ENCODE measurements at places on chromosomes 2 and 18.

- DNase-seq = no peak
These were observed 319.9 kb downstream of the EN1 start for GRCh38 chr2:118527571-118527970.

GRCh38 chr18:21484851-21485636 lies 115.5 kb downstream of the ESCO1 start:
- no peak for DNase-seq

GRCh38 chr18:8402237-8402636 lies 207.0 kb upstream of the RAB12 start:
- DNase-seq = no peak

- DNase-seq = no peak
These were observed 5.2 kb downstream of the MRPL35 start for GRCh38 chr2:86204458-86204857.

GRCh38 chr2:95031076-95031725 lies 5.7 kb downstream of the MAL start:
- DNase-seq = no peak

- DNase-seq = peak; percentile 32
These were observed 32.8 kb upstream of the ACKR3 start for GRCh38 chr2:236536727-236537398.

DNA sequence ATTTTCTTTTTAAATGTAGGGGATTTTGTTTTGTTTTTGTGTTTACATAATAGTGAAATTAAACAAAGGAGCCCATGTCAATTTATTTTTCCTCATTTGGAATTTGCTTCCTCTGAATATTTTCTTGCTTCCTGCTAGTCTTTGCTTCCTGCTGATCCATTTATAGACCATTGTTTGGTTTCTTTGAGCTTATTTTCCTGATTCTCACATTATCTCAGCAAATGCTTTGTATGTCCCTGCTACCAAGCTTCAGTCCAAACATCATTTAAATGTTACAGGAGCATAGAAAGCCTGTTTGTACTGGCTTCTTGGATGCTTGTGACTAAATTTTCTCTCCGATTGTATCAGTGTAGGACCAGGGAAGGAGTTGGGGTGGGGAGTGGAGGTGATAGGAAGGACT lies 127.3 kb upstream of the IL1R2 start:
- no peak for DNase-seq

GRCh38 chr2:149152469-149152953 lies 114.0 kb downstream of the LYPD6B start:
- no peak for DNase-seq

GRCh38 chr2:231743376-231744116 lies 35.2 kb downstream of the PTMA start:
- DNase-seq = no peak

DNA sequence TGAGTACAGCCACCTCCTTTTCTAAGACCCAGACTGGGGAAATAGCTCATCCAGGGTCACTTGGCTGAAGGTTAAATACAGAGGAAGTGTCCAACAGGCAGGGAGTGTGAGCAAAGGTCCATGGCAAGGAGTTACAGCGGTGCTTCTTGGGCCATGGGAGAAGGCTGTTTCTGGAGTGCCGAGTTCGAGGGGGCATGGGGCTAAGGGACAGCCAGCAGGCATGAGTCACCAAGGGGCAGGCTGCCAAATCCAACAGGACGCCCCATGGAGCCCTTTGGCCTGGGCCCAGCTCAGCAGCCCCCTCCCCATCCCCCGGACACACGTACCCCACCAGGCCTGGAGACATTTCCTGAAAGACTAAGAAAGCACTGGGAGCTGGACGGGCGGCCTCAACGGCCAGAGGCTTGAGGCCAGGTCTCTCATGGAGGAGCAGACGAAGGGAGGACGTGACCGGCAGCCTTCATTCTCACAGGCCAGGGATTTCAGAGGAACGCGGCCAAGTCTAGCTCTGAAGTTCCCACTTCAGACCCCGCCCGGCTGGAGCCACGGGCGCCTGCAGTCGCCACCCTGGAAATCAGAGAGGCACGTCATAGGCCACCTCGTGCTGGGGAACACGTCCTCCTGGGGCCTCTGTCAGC lies 160.4 kb downstream of the SMAD7 start:
- DNase-seq = no peak

DNA sequence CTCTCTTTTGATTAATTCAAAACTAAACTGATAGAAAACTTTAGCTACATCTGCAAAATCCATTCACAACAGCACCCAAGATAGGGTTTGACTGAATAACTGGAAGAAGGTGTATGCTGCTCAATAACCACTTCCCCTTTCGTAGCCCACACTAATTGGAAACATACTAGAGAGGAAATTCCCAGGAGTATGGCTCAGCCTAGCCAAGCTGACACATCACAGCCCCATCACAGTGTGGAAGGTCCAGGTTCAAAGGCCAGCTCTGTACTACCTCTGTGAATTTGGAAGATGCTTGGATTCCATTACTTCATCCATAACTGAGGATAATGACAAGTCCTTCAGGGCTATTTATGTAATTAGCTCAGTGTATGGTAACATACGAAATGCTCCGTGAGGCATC lies 185.4 kb downstream of the FBXO15 start:
- DNase-seq = no peak

DNA sequence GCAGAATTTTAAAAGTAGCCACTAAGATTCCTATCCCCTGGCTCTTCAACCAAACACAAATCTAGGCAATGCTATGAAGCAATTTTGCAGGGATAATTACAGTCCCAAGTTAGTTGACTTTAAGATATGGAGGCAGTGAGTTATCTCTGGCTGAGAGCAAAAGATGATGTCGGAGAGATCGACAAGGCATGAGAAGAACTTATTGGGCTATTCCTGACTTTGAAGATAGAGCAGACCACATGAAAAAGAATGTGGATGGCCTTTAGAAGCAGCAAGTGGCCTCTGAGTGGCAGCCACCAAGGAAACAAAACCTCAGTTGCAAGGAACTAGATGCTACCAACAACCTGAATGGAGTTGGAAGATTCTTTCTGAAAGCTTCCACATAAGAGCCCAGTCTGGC lies 58.2 kb upstream of the PPM1B start:
- no peak for DNase-seq

GRCh38 chr2:58378152-58378551 lies 137.0 kb upstream of the FANCL start:
- DNase-seq = no peak

- DNase-seq = no peak
These were observed 71.3 kb upstream of the SPRED2 start for GRCh38 chr2:65503746-65504145.

DNA sequence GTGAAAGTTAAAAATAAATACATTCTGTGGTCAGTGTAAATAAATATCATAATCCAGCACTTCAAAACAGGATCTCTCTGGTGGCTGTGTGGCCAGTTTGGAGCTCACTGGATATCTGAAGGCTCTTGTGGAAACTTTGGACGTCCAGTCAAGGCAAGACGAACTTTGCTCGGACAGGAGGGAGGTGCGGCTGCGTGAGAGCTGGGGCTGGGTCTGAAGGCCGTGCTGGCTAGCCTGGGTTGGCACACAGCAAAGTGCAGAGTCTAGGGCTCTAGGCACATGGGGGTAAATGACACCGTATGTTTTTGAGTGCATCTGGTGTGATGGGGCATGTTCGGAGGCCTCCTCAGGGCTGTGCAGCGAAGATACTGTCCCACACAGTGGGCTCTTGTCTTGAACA lies 78.9 kb upstream of the TXNDC2 start:
- no peak for DNase-seq

DNA sequence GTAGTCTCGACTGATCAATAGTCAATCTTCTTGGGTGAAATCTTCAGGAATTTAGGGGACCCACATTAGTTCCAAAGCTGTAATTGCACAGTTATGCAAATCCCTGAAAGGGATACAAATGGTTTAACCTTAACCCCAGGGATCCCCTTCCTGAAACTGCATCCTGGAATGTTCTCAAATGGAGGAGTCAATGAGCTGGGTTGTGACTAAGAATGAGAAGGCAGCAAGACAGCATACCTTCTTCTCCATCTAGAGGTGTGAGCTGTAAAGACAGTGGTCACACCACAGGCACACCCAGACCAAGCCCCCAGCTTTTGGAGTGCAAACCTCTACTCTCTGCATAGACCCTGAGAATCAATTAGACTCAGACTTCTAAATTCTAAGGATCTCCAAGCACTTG lies 164.7 kb upstream of the MEIS1 start:
- no peak for DNase-seq

GRCh38 chr2:160321006-160321405 lies 120.9 kb upstream of the ITGB6 start:
- no peak for DNase-seq

- DNase-seq = no peak
These were observed 17.8 kb upstream of the TMEM131 start for GRCh38 chr2:98013407-98014042.

DNA sequence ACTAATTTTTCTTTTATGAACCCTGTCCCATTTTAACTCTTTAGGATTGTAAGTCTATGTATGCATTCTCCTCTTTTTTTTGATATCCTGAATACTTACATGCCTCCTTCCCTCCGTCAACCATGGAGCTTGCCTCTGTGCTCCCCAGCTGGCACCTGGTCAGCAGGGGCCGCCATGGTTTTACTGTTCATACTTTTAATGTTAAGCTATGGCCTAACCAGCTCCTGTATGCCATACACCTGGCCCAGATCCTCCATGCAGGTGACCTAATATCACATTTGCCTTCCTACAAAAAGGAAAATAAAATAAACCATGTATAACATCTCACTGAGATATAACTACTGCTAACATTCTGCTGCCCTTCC lies 283.1 kb upstream of the TRIB2 start:
- DNase-seq = no peak

GRCh38 chr2:199258291-199258690 lies 199.4 kb downstream of the SATB2 start:
- no peak for DNase-seq

- DNase-seq = no peak
These were observed 203.7 kb downstream of the KLHL29 start for GRCh38 chr2:23588508-23589201.

- no peak for DNase-seq
These were observed 61.0 kb downstream of the RPL37A start for GRCh38 chr2:216559625-216560156.

DNA sequence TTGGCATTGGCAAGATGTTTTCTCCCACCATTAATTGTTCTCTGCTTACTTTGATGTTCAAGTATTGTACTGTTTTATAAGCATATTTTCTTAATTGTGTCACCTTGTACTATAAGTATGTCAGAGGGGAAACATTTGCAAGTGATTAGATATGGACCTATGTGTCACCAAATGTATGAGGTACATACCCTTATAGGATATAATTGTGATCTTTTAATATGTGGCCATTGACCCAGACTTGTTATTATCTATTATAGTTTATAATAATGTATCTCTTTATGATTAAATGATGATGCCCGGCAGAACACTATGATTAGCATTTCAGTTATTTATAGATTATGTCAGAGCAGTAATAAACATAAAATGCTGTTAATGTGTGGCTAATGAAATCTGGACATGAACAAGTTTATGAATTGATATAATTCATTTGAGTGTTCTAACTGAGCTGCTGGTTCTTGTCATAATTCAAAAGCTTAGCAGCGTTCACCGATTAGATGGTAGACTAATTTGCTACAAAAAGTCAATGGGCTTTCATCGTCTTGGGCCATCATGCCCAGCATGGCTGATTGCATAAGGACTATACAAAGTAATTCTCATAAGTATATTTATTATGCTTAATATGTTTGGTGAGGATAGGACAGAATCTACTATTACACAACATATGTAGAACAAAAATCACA lies 480.9 kb upstream of the FANCL start:
- no peak for DNase-seq

DNA sequence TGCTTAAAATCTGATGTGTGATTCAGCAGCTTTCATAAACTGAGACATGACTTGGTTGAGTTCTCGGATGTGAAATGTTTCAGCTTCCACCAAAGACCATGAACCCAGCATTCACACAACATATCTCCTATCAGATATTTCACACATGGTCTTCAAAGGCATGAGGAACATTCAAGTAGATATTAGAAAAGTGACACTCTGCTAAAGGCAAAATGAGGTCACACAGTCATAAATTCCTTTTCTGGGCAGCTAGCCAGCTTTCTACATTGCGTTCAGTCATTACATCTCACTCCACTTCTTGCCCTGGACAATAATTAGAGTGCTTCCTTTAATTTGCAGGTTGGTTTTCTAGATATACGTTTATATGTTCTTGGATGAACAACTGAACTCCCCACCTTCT lies 96.7 kb downstream of the GAREM1 start:
- no peak for DNase-seq

DNA sequence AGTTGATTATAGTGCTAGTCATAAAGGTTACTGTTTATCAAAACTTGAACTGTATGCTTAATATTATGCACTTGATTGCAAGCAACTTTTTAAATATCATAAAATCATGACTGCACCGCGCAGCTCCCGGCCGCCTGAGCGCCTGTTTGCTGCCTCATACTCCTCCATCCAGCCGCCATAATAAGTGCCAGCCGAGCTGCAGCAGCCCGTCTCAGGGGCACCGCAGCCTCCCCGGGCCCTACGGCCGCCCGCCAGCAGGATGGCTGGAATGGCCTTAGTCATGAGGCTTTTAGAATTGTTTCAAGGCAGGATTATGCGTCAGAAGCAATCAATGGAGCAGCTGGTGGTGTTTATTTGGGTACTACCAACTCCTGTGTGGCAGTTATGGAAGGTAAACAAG lies 337.2 kb downstream of the PAX3 start:
- no peak for DNase-seq

- DNase-seq = no peak
These were observed 42.1 kb downstream of the TRAPPC12 start for GRCh38 chr2:3421580-3421979.

- DNase-seq = no peak
These were observed 11.1 kb upstream of the SLC66A3 start for GRCh38 chr2:11144077-11144737.

GRCh38 chr2:216081487-216082116 lies at the start of the genes PECR and TMEM169:
Gene PECR (minus strand): TSS chr2:216081809. CDS start chr2:216081741, 68 bp downstream.
Gene TMEM169 (plus strand): TSS chr2:216081919. CDS start chr2:216095964, 14,045 bp downstream.
- peak; percentile 37 for DNase-seq

GRCh38 chr2:109324861-109325260 lies 195.9 kb downstream of the SH3RF3 start:
- DNase-seq = no peak

DNA sequence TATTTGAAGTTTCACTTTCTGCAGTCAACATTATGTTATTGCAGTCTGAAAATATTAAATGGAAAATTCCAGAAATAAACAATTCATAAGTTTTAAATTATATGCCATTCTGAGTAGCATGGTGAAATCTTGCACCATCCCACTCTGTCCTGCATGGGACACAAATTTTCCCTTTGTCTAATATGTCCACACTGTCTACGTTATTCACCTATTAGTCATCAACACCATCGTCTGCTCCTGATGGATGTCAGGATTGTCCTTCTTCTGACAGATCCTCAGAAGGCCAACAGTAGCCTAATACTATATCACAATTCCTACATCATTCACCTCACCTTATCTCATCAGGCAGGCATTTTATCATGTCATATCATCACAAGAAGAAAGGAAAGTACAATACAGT lies 163.1 kb downstream of the TXNL1 start:
- no peak for DNase-seq

DNA sequence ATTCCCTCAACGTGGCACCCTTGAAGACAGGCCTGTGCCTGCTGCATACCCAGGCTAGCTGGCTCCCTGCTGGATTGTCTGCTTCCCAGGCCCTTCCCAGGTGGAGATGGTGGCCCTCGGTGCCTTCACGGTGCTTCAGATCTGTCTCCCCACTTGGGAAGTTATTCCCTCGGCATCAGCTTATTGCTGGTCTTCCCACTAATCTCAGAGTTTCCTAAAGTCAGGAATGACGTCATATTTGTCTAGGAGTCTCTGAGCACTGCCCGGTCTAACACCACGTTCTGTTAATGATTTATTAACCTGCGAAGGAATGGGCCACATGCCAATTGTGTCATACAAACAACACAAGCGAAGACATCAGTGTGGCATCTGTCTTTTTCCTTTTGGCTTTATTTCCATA lies 269.8 kb upstream of the ID2 start:
- DNase-seq = no peak

- DNase-seq = no peak
These were observed 109.8 kb downstream of the FAM210A start for GRCh38 chr18:13616525-13617035.
